Stimulated activated CD8-positive, alpha-beta memory T cell treated with anti-CD3 and anti-CD28 coated beads, Interleukin-4, amount 100 ng/mL, for 1 hour (primary cell): ENCODE measurements at places on chromosomes 11 and 22.

DNA sequence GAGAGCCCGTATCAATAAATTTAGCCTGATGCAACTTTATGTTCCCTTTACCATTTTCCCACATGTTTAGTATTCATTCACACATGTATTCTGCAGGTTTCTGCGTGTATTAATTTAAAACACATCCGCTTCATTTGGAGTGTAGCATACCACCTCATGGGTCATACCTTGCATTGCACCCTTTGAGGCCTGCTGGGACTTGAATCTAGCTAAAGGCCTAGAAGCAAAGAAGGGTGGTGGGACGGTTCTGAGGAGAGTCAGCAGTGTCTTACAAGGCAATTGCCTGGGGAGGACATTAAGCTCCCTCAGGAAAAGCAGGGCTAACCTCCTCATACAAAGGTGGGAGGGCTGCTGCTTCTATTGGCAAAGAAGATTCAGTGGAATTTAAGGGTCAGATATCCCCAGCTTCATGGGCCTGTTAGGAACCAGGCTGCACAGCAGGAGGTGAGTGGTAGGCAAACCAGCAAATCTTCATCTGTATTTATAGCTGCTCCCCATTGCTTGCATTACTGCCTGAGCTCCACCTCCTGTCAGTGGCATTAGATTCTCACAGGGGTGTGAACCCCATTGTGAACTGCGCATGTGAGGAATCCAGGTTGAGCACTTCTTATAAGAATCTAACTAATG lies 15.9 kb upstream of the SNX19 start:
- DNase-seq: no peak

- no peak for DNase-seq
Measured at GRCh38 chr11:3996651-3997050, 97.9 kb upstream of the RRM1 start.

GRCh38 chr11:8317159-8317558 lies 53.5 kb upstream of the LMO1 start:
- DNase-seq: no peak

GRCh38 chr11:102626676-102627075 lies 1.5 kb upstream of the MMP20 start:
- no peak for DNase-seq

DNA sequence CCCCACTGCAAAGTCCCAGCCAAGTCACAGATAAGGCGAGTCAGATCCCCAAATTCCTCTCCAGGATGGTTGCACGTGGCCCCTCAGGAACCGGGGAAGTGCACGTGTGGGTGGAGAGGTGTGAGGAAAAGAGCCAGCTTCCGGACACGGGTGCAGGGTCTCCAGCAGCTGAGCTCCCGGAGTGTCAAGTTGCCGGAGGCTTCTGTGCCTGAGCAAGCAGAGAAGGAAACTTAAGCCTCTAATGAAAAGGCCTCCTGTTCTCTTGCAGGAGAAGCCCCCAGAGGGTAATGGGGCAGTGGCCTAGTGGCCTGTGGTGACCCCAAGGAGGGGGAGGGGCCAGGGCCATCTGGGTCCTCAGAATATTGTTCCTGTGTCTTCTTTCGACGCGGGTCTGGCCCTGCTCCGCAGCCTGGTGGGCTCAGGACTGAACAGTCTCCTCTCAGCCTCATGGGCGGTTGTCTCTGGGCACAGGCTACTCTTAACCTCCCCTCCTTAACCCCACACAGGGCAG lies 147.9 kb downstream of the FEZ1 start:
- DNase-seq: no peak

DNA sequence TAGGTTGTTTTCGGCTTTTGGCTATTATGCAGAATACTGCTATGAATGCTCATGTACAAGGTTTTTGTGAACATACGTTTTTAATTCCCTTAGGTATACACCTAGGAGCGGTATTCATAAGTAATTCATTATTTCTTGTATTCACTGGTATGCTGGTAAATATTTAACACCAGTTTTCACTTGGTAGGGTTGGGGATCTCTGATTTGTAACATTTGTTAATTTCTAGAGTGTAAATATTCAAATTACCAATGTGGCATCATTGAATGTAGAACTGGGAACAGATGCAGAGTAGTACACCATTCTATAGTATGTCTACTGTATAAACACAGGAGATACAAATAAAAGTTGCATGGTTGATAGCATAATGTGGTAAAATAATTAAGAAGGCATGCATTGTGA lies 16.3 kb downstream of the GVQW3 start:
- DNase-seq: no peak

GRCh38 chr11:3942956-3943497 lies 87.6 kb downstream of the STIM1 start:
- DNase-seq: no peak

GRCh38 chr11:112042161-112042960 lies 17.2 kb downstream of the DLAT start:
- DNase-seq: no peak

- no peak for DNase-seq
Measured at GRCh38 chr22:22714600-22715335, 70.4 kb downstream of the GGTLC2 start.

DNA sequence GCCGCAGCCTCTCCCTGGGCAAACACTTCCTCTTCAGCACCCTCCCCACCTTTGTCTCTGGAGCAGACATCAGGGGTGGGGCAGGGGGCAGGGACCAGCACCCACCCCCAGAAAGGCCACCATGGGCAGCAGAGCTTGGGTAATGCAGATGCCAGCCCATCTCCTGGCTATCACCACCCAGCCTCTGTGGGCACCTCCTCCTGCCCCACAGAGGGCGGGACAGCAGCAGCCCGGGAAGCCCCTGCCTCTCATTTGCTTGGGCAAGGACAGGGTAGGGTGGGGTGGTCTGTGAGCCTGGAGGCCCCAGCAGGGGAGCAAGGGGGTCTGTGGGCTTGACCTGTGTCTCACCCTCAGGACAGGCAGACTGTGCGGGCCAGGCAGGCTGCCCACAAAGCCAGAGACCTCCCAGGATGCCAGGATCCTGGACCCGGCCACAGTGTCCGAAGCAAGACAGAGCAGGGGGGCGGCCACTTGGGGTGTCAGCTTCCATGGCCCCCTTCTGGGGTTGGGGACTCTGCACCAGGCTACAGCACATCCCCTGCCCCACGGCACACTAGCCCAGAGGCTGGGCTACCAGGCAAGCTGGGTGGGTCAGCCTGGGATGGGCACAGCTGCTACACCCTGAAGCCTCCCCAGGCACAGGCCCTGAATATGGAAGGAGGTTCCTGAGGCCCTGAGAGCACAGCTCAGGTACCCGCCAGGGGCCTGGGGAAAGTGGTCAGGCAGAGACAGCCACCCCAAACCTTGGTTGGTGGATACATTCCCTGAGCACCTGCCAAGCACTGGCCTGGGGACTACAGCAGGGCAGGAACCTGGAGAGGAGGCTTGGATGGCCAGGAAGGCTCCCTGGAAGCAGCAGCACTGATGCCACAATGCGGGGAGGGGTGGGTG lies 4.5 kb downstream of the RNH1 start:
- DNase-seq: no peak

DNA sequence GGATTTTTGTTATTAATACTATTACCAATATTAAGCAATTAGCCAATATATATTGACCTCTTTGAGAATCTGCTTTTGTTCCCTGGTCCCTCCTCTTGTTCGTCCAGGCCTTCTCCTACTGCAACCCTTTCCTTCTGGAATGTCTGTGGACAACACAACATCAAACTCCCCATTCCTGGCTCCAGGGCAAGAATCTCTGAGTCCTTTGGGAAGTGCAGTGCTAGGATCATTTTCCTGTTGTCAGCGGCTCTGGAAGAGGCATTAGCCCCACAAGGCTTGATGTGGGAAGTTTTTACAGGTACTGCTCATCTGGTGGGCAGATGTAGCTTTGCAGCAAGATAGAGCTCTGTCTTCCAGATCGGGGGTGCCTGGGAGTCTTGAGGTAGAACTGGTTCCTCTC lies 74.3 kb downstream of the RPUSD4 start:
- DNase-seq: no peak

- no peak for DNase-seq
Measured at GRCh38 chr11:48025984-48026340, 45.6 kb downstream of the PTPRJ start.

DNA sequence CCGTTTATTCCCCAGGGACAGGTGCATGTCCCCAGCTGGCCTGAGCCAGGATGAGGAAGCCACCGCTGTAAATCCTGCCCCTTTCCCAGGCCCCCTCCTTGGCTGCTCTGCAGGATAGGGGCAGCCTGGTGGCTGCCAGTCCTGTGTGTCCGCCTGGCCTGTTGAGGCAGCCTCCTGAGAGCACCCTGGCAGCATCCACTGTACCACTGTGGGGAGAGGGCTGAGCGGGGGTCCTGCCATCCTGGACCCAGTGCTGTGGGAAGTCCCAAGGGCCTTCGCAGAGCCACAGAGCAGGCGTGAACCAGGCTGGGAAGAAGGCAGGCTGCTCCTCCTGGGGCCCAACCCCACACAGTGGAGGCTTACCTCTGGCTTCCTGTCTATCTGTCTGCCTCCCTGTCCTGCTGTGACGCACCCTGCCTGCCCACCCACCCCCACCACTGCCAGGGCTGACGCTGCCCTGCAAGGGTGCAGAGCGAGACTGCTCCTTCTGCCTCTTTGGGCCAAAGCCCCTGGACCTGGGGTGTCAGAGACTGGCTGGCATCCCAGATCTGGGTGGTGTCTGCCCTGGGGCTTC lies 8.4 kb downstream of the KCTD17 start:
- DNase-seq: no peak

- DNase-seq: peak; percentile 50
Measured at GRCh38 chr22:30485362-30485988, 13.7 kb upstream of the SEC14L3 start.

DNA sequence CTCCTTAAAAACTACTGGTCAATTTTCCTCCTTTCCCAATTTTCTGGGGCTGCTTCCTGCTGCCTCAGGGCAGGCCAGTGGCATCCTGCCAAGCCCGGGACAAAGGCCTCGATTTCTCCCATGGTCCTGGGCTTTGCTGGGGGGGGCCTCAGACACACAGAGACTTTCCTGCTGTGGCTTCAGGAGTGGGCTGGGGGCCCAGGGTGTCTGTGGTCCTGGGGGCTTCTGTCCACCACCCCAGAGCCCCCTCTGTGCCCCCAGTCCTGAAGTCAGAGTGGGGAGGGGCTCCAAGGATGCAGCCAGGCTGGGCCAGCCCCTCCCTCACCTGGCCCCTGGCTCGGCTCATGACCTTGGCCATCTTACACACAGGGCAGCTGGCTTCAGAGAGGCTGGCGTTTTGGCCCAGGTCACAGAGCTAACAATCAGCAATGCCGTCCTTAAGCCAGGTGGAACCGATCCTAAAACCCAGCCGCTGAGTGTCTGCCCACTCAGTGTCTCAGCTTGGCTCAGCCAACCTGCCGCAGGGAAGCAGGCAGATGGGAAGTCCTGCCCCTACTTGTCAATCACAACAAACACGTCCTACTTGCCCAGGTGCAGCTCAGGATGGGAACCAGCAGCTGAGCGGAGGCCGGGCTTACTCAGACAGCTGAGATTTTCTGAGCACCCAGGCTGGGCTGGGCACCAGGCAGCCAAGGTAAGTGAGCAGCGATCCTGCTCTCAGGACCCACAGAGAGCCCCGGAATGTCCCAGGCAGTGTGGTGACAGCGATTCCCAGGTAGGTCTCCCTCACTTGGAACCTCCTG lies 34.6 kb downstream of the OSBPL5 start:
- no peak for DNase-seq

DNA sequence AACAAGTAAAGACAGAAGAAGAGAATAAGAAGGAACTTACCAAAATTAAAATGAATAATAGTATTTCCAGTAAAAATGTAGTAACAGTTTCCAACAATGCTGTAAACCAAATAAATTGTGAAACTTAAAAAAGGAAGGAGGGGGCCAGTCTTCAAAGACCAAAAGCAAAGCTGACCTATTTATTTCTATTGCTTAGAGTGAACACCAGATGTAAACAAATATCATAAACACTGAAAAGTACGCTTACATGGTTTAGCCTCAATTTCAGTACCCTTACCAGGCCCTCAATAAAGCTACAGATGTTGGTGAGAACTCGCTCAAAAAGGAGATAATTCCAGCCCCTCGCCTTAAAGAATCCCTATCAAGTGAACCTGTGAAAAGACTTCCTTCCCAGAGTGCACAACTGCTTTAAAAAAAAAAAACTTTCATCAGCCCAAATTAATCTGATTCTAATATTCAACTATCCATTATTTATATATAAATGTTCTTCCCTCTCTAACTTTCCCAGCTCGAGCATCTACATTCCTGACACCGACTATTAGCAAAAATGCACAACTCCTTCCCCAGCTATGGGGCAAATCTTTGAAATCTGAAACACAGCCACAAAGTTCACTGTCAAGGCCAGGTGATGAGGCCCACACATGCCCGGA lies 2.4 kb downstream of the PHF21A start:
- no peak for DNase-seq
